ENCODE measurements at places on chromosomes 5 and 9. TPM values are rescaled to one million over a fixed set of nuclear protein-coding genes. Genes with fewer than 3 reads are reported as not detected.

The CBY3 gene
- 1.0 TPM for polyA plus RNA-seq

The BTNL8 gene
- 1.1 TPM for polyA plus RNA-seq

The GRIN1 gene
- polyA plus RNA-seq, result not detected

The PCDH12 gene
- polyA plus RNA-seq, result 15.7 TPM

The ANKDD1B gene
- 6.2 TPM for polyA plus RNA-seq

The SLC6A18 gene
- 3.4 TPM for polyA plus RNA-seq

The DHX29 gene
- 41.2 TPM for polyA plus RNA-seq

The TEX10 gene
- polyA plus RNA-seq, result 45.8 TPM

The CYSTM1 gene
- polyA plus RNA-seq, result 72.4 TPM

The GPR21 gene
- 0.25 TPM for polyA plus RNA-seq

The TLX3 gene
- not detected for polyA plus RNA-seq

The TPPP gene
- polyA plus RNA-seq, result 3.5 TPM

The RXRA gene
- polyA plus RNA-seq, result 54.8 TPM

The PROP1 gene
- not detected for polyA plus RNA-seq

DNA sequence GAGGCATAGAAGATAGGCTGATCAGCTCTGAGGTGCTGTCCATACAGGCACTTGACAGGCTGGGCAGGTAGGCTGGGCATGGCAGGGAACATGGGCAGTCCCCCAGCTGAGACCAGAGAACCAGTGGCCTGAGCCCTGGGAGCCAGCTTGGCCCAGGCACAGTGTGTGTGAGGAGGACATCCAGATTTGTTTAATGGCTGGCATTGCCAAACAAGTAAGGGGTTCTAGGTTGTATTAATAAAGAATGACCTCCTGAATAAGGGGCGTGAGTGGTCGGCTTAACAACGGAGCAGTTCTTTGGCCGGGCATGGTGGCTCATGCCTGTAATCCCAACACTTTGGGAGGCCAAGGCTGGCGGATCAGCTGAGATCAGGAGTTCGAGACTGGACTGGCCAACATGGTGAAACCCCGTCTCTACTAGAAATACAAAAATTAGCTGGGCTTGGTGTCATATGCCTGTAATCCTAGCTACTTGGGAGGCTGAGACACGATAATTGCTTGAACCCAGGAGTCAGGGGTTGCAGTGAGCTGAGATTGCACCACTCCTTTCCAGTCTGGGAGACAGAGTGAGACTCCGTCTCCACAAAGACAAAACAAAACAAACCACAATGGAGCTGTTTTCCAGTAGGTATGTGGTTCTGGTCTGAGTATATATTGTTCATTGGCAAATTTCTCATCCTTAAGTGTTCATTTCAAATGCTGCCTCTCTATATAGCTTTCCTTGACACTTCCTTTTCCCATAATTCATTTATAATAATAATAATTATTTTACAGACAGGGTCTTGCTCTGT is 56.2 kb downstream of the ANGPTL2 start:
- DNase-seq, result no peak

DNA sequence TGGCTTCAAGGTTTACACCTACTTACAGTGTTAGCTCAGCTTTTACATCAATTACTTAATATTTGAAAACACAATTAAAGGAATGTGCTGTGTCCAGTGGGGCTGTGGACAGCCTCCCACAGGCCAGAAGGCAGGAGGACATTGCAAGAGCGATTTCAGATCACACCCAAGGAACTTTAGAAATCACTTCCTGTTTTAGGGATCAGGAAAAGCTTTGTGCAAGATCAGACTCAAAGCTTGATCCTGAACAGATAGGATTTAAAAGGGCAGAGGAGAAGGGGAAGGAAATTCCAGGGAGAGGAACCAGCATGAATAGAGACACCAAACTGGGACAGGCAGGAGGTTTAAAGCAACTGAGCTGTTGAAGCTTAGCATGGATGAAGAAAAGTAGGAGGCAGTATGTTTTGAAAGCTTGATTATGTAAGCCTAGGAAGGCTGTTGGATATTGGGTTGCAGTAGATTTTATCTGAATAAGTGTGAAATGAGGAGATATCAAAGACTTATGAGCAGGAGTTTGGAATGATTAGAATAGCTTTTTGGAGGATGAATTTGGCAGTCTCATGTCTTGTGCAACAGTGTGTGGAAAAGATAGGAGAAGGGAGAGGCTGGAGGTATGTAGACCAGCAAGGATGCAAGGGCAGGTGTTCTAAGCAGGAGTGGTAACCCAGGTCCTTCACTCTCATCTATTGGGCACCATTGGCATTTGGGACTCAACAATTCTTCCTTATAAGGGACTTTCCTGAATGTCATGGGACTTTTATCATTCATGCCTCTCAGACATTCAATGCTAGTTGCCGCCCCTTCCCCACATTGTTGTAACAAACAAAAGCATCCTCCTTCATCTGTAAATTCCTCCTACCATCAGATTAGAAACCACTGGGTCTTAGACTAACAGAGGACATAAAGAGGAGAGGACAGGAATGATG is 123.5 kb downstream of the TARS1 start:
- no peak for DNase-seq

DNA sequence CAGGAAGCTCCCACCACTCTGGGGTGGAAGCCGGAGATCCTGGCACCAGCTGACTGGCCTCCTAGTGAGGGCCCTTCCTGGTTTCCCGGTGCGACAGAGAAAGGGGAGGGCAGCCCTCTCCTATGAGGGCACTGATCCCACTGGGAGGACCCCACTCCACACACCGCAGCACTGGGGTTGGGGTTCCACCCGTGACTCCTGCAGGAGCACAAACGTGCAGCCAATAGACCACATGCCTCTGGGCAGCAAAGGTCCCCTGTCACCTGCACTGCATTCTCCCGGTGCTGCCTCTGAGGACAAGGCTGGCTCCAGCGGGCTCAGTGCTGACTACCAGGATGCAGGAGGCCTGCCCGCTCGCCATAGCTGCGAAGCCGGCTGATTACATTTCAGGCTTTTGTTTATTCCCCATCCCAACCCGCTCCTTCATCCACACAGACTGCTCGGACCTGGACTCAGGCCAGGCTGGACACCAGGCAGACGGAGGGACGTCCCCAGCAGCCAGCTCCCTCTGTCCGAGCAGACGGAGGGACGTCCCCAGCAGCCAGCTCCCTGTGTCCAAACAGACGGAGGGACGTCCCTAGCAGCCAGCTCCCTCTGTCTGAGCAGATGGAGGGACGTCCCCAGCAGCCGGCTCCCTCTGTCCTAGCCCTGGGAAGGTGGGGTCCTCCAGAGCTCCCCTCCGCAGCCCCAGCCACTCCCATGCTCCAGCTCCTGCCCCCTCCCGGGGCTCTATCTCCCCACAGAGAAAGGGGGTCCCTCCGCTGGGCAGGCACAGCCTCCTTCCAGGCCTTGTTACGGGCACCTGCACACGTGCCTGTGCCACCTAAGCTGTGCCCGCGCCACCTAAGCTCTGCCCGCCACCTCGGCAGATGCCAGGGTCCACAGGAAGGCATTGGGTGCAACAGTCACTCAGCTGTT is 8.8 kb upstream of the CEP72 start:
- DNase-seq, result no peak

GRCh38 chr5:127385936-127386335 is 95.3 kb downstream of the MEGF10 start:
- no peak for DNase-seq

GRCh38 chr5:153439130-153439529 is 51.3 kb upstream of the GRIA1 start:
- DNase-seq, result no peak

- no peak for DNase-seq
Measured at GRCh38 chr9:133370685-133371084, 5.2 kb downstream of the SURF4 start.

GRCh38 chr5:179407191-179408175 is 62.2 kb upstream of the ADAMTS2 start:
- DNase-seq, result no peak

- DNase-seq, result no peak
Measured at GRCh38 chr5:148968311-148968710, 94.6 kb downstream of the SH3TC2 start.

GRCh38 chr5:73687357-73687756 is 61.4 kb downstream of the ARHGEF28 start:
- DNase-seq, result no peak

- DNase-seq, result no peak
Measured at GRCh38 chr5:40572391-40572790, 107.3 kb upstream of the PTGER4 start.

GRCh38 chr9:87464110-87464991 is 33.3 kb upstream of the DAPK1 start:
- no peak for DNase-seq

GRCh38 chr9:96663506-96664120 is 8.5 kb upstream of the PRXL2C start:
- DNase-seq, result no peak

- DNase-seq, result no peak
Measured at GRCh38 chr9:37566716-37567115, 9.5 kb downstream of the FBXO10 start.

DNA sequence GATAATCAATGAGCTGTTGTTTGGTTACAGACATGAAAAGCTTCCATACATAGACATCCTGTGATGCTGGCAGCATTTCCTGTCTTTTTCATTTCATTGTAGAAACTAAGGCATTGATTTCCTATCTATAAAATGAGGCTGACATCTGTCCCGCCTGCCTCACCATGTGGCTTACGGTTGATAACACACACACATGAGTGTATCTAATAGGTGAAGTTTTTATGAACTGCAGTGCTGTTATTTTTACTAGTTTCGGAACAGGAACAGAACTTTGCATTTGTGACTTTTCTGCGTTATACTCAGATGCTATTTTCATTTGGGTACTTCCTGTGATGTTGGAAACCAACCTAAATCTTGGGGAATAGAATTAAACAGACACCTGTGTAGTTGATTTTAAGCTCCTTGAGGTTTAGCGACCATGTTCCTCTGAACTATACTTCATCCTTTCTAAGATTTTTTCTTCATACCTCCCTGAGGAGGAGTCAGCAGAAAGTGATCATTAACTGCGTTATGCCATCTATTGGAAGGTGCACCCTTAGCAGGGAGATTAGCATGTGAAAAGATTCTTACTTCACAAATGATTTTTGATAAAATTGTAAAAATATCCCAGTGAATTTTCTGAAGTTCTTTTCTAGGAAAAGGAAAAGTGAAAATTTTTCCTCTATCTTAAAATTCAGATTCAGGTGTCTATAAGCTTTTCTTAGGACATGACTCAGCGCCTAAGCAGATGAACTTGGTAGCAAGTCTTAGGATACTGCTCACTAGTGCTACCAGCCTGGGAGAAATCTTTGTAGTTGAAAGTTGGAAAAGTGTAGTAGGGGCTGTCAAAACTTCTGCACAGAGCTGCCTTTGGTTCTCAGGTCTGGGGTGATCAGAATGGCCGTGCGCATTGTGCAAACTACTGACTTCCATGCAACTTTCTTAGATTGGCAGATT is 134.5 kb downstream of the TRIO start:
- DNase-seq, result no peak

- no peak for DNase-seq
Measured at GRCh38 chr9:88747768-88748167, 212.8 kb downstream of the NXNL2 start.

- no peak for DNase-seq
Measured at GRCh38 chr5:54678737-54679136, 161.2 kb downstream of the SNX18 start.

DNA sequence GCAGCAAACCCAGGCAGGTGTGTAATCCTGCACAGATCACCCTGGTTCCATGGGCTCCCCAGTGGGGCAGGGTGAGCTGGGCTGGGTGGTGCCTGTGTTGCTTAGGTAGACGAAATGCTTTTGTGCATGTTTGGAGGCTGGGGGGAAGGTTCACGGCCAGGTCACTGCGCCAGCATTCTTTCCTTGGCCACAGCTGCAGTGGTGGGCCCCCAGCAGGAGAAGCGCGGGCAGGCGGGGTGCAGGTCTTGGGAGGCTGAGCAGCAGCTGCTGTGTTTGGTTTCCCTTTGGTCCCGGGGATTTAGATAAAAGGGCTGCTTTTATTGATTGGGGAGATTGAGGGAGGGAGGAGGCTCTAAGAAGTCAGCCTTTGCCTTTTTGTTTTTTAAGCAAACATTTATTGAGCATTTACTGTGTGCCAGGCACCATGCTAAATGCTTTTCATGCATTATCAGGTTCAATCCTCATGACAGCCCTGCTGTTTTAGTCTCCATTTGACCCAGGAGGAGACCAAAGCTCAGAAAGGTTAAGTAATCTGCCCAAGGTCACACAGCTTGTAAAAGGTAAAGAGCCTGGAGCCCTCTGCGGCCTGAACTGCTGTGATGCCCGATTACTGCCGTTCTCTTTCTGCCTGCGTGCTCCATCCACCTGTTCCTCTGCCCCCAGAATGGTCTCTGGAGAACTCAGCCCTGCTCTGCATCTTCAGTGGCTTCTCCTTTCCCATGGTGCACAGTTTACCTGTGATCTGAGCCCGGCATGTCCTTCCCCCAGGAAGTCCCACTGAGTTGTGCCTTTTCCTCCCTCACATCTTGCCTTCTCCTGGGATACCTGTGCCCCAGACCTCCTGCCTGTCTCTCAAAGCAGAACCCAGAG is 94.4 kb downstream of the MACROH2A1 start:
- peak; percentile 63 for DNase-seq

GRCh38 chr9:88387036-88387551 is 1.1 kb upstream of the SPIN1 start:
- DNase-seq, result no peak

GRCh38 chr5:141258464-141258863 is 13.3 kb downstream of the PCDHB15 start:
- no peak for DNase-seq

DNA sequence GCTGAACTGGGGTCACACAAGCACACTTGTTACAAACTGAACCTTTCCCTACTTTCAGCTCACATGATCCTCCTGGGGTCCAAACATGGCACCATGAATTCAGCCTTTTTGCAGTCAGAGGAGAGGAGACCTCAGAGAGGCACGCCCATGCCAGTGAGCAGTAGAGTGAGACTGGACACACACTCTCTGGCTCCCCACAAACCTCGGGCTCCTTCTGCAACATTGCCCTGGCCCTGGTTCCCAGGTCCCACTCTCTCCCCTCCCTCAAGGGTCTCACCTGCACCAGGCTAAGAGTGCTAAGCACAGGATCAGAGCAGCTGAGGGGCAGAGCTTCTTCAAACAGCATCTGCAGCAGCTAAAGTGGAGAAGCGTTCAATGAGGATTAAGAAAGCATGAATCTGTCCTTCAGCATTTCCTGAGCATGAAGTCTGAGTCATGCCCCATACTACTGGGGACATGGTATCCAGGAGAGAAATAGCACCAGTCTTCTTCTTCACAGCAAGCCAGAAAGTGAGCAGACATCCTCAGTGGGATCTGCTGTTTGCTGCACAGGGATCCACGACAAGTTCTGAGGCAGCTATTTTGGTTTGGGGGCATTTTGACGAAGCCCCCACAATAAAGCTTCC is 27.2 kb downstream of the SLC35A4 start:
- DNase-seq, result no peak

- no peak for DNase-seq
Measured at GRCh38 chr9:96149533-96150280, 152.3 kb downstream of the HSD17B3 start.
